Uterine smooth muscle cell (primary cell): ENCODE measurements at places on chromosomes 5 and 9. TPM values are rescaled to one million over a fixed set of nuclear protein-coding genes. Genes with fewer than 3 reads are reported as not detected.

The ENDOG gene
- total RNA-seq: 20.9 and 48.4 TPM in 2 replicates

The AP3B1 gene
- total RNA-seq: 60.7 and 62.5 TPM in 2 replicates

The NPR3 gene
- total RNA-seq: 3.9 and 17.8 TPM in 2 replicates

The VLDLR gene
- total RNA-seq: 27.1 and 37.4 TPM in 2 replicates

The FAT2 gene
- under 0.01 TPM in 2 replicates for total RNA-seq

The RFESD gene
- total RNA-seq: 3.5 and 4.0 TPM in 2 replicates

The IFT74 gene
- total RNA-seq: 18.5 and 20.9 TPM in 2 replicates

The ANGPTL2 gene
- 24.1 and 89.6 TPM in 2 replicates for total RNA-seq

The PCDHA1 gene
- total RNA-seq: under 0.01 TPM in 2 replicates
